Lower leg skin (tissue), 4 donors: ENCODE measurements at places on chromosomes 4 and X. TPM values are rescaled to one million over a fixed set of nuclear protein-coding genes. Genes with fewer than 3 reads are reported as not detected.

The CEP44 gene
- 10.2 TPM for total RNA-seq

The ARX gene
- not detected for total RNA-seq

The MND1 gene
- total RNA-seq: 2.4 TPM

The DKC1 gene
- total RNA-seq: 30.2 TPM

DNA sequence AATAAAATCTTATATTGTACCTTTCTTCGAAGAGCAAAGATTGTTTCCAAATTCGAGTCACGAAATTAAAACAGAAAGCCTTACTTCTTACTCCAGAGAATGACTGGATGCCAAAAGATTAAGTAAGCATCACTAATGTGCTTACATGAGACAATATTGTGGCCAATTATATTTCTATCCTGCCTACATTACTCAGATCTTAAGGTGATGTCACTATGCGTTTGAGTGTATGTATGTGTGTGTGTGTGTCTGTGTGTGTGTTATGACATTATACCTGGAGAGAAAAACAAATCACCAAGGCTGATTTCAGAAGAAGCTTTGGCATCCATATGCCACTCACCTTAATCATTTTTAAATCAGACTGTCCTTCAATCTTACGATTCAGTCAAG is 556.3 kb downstream of the PPARGC1A start:
- no peak for DNase-seq

DNA sequence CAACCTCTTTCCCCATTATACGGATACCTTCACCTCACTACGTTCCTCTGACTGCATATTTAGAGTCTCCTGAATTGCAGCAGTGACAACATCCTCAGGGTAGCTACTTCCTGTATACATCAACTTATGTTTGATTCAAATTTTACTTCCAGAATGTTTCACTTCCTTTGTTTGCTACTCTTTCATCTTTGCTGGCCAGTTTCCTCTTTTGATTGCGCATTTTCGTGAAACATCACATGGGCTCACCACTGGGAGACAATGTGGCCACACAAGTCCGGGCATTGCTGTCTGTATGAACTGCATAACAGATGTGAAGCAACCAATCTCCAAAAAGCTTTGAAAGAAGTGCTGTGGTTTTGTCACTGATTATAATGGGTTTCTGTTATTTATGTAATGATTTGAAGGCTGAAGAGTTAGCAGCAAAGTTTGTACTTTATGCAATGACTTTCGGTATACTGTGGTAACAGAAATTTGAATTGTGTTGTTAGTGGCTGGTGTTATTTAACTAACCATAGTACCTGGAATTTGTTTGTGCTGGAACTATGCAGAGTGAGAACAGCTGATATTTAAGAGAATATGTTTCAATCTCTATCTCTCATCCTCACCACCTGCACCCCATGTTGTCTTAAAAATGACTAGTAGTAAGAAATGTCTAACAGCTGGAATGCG is 7.4 kb downstream of the SNCA start:
- DNase-seq: peak; percentile 48

DNA sequence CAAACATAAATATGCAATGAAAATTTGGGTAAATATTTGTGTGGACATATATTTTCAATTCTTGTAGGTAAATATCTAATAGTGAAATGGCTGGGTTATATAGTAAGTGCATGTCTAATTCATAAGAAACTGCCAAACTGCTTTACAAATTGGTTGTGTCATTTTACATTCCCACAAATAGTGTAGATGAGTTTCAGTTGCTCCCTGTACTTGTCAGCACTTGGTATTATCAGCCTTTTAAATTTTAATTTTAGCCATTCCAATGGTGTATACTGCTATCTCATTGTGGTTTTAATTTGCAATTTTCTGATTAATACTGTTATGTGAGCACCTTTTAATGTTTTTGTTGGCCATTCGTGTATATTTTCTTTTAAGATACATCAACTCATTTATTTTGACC is 23.1 kb upstream of the GABRE start:
- DNase-seq: no peak

DNA sequence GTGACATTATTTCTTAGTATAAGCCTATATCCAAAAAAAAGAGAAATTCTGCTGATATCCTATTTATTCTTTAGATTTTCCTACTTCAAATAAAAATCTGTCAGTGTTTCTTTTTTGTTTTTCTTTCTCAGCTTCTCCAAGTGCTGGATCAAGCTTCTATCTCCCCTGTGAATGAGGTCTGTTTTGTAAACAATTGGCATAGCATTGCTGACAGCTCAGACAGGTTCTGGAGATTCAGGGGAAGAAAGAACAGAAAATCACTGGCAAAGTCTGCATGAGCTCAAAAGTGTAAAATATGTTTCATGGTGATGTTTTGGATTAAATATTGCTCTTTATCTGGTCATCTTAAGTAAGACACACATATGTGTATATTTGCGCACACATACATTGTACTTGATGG is 492.0 kb upstream of the IGFBP7 start:
- DNase-seq: no peak

GRCh38 chr4:171650543-171650942 is 162.7 kb upstream of the GALNTL6 start:
- no peak for DNase-seq

GRCh38 chrX:130552444-130553073 is 150.8 kb downstream of the RBMX2 start:
- DNase-seq: no peak

DNA sequence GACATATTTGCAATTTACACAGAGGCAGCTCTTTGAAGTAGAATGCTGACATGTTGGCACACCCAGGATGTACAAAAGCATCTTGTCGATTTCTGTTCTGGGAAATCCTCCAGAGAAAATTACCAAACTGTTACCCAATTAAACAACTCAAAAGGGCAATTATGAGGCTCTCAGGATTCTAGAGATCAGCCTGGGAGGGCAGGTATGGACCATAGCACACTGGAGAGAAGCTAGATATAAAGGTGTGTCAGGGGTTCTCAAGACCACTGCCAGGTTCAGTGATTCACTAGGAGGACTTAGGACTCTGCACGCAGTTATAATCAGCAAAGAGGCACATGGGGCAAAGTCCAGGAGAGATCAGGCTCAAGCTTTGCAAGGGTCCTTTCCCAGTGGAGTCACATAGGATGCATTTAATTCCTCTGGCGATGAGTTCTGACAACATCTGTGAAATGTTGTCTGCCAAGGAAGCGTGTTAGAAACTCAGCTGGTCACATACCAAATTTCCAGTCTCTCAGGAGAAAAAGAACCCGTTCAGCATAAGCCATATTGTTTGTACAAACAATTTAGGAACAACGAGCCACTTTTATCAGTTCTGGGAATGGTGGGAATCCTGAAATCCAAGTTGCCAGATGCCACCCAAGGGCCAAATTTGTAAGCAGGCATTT is 100.8 kb downstream of the SYTL5 start:
- DNase-seq: no peak
